ENCODE measurements at places on chromosomes 11 and 22. TPM values are rescaled to one million over a fixed set of nuclear protein-coding genes. Genes with fewer than 3 reads are reported as not detected.

DNA sequence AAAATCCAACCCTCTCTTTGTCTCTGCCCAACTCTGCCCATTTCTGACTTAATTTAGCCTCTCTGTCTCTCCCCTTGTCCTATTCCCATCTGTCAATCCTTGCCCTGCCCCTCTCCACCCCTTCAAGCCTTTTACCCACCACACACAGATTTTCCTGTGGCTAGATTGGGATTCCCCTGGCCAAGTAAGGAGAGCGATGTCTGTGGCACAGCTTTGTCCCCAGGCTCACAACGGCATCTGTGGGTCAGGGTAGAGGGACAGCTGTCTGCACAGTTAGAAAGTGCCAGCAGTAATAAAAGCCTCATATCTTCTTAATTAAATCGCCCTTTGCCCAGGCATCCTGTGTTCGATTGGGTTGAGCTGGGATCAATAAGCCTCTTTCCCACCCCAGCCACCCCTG lies 1.3 kb upstream of the KCNC1 start:
- DNase-seq, result no peak
- H3K27me3 ChIP-seq, result peaks cover 31% of the 10 kb centered on the region
- H3K27ac ChIP-seq, result no peak overlapping the region
- H3K4me1 ChIP-seq, result no peaks in the 10 kb centered on the region
- H3K4me3 ChIP-seq, result peak overlapping the region; percentile 85
- no peaks in the 10 kb centered on the region for H3K36me3 ChIP-seq

GRCh38 chr11:115153135-115153534 lies 351.1 kb downstream of the CADM1 start:
- DNase-seq, result no peak
- no peaks in the 10 kb centered on the region for H3K36me3 ChIP-seq
- no peaks in the 10 kb centered on the region for H3K4me1 ChIP-seq
- no peak overlapping the region for H3K4me3 ChIP-seq
- H3K27ac ChIP-seq, result no peak overlapping the region
- H3K27me3 ChIP-seq, result no peaks in the 10 kb centered on the region

RBMXL2 gene
- not detected for total RNA-seq

DNA sequence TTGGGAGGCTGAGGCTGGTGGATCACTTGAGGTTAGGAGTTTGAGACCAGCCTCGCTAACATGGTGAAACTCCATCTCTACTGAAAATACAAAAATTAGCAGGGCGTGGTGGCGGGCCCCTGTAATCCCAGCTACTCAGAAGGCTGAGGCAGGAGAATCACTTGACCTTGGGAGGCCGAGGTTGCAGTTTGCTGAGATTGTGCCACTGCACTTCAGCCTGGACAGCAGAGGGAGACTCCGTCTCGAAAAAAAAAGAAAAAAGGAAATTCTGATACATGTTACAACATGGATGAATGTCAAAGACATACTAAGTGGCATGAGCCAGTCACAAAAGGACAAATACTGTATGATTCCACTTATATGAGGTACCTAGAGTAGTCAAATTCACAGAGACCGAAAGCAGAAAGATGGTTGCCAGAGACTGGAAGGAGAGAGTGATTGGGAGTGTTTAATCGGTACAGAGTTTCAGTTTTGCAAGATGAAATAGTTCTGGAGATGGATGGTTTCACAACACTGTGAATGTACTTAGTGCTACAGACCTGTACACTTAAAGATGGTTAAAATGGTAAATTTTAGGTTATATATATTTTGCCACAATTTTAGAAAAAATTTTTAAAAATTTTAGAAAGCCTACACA lies 92.3 kb downstream of the BLID start:
- DNase-seq, result no peak
- no peaks in the 10 kb centered on the region for H3K27me3 ChIP-seq
- no peaks in the 10 kb centered on the region for H3K36me3 ChIP-seq

DNA sequence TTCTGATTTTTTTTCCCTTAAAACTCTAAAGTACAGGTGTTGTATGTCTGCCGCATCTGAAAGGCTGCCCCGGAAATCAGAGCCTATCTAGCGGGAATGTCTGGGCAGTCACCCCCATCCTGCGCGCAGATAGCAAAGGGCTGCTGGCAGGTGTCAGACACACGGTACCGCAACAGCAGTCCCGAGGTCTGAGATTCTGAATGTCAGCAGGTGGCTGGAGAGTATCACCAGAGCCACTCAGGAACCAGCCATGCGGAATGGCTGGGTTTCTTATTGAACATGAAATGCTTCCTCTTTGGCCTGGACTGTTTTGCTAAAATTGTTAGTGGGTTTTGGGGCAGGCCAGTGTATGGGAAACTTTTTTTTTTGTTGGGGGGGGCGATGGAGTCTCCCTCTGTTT lies 53.3 kb downstream of the CERK start:
- no peak overlapping the region for H3K27ac ChIP-seq
- H3K4me3 ChIP-seq, result no peak overlapping the region
- H3K27me3 ChIP-seq, result no peaks in the 10 kb centered on the region
- H3K36me3 ChIP-seq, result peaks cover 9% of the 10 kb centered on the region

DNA sequence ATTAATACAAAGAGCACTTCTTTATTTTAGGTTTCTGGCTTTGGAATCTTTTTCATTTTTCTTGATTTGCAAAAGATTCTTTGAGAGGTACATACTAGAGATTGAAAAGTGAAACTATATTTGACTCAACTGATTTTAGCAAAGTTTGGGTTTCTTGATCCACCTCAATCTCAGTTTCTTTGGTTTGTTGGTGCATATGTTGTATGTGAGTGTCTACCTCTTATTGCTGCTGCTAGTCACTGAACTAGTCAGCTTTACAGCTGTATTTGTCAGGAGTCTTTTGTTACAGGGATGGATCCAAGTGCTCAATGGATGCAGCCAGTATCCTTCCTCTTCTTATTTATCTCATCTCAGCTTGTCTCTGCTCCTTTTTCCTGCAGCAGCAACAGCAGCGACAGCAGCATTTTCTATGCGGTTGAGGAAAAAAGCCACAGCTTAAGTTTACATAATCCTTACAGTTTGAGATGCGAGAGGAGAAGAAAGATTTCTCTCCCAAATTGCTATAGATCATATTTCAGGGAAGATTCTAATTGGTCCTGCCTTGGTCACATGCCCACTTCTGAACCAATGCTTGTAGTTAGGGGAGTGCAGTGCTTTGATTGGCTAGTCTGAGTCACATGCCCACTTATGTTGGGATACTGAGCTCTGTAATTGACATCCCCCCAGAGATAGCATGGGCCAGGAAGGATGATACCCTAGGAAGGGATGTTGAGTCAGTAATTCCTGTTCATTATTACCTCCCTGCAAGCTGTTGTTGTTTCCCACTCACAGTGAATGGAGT lies 10.0 kb upstream of the ZNRF3 start:
- no peak overlapping the region for H3K27ac ChIP-seq
- H3K4me1 ChIP-seq, result no peaks in the 10 kb centered on the region
- no peak overlapping the region for H3K4me3 ChIP-seq
- DNase-seq, result no peak
- no peaks in the 10 kb centered on the region for H3K27me3 ChIP-seq

GRCh38 chr11:5153574-5154431 lies 754 bp downstream of the OR52A1 start:
- H3K4me1 ChIP-seq, result no peaks in the 10 kb centered on the region
- H3K36me3 ChIP-seq, result no peaks in the 10 kb centered on the region
- H3K27me3 ChIP-seq, result no peaks in the 10 kb centered on the region
- H3K27ac ChIP-seq, result no peak overlapping the region
- DNase-seq, result no peak
- no peak overlapping the region for H3K4me3 ChIP-seq

GRCh38 chr11:8768625-8769333 lies 86.2 kb downstream of the RPL27A start:
- no peak overlapping the region for H3K4me3 ChIP-seq
- peaks cover 8% of the 10 kb centered on the region for H3K4me1 ChIP-seq
- no peak for DNase-seq
- H3K27me3 ChIP-seq, result no peaks in the 10 kb centered on the region
- H3K27ac ChIP-seq, result no peak overlapping the region
- H3K36me3 ChIP-seq, result no peaks in the 10 kb centered on the region

DNA sequence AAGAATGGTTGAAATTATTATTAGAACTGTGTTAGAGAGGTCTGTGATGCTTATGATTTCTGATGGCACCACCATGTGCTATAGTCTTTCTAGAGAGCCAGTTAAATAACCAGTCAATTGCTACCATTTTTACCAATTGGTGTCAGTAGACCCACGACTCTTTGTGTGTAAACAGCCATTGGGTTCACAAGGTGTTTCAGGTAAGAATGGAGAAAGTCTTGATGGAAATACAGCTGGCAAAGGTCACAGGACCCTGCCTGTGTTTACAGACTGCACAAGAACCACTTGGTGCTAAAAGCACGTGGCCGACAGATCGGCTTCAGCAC lies 30.5 kb upstream of the OR10G7 start:
- DNase-seq, result no peak
- H3K27me3 ChIP-seq, result no peaks in the 10 kb centered on the region
- no peak overlapping the region for H3K27ac ChIP-seq
- H3K4me1 ChIP-seq, result no peaks in the 10 kb centered on the region
- no peak overlapping the region for H3K4me3 ChIP-seq

MUC2 gene
- total RNA-seq, result not detected

DNA sequence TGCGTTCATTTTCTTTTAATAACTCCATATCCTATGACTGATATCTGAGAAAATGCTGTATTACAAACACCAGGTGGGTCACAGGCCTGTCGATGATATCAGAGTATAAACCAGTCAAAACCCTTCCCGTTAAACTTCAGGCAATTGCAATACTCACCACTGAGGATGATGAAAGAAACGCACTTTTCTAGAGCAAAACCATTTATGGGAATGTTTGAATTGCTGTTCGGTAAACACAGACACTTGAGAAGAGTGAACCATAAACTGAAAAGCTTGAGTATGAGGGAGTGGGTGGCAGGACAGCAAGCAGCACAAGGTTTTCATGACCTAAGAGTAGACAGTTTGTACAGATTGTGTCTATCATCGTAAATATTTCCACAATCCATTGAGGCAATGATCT lies 139.8 kb upstream of the CEP126 start:
- no peak overlapping the region for H3K27ac ChIP-seq
- no peaks in the 10 kb centered on the region for H3K4me1 ChIP-seq
- H3K27me3 ChIP-seq, result no peaks in the 10 kb centered on the region
- DNase-seq, result no peak

All from H9 (cell line).